Glomerular endothelial cell (primary cell): ENCODE measurements at places on chromosomes 13 and 19. TPM values are rescaled to one million over a fixed set of nuclear protein-coding genes. Genes with fewer than 3 reads are reported as not detected.

Gene OSCAR
- not detected in 2 replicates for total RNA-seq

Gene CRB3
- 0.34 TPM in 1 of 2 replicates, not detected in the other for total RNA-seq

Gene STK11
- 61.8 and 77.7 TPM in 2 replicates for total RNA-seq

Gene CD37
- total RNA-seq = not detected in 2 replicates

Gene PODNL1
- 0.18 and 1.3 TPM in 2 replicates for total RNA-seq

Gene FIZ1
- 4.4 and 4.7 TPM in 2 replicates for total RNA-seq

Gene SELENOV
- not detected in 2 replicates for total RNA-seq

Gene SGCG
- total RNA-seq = not detected in 2 replicates

Gene C19orf47
- total RNA-seq = 6.9 and 13.1 TPM in 2 replicates

Gene LSM14A
- total RNA-seq = 69.4 and 86.3 TPM in 2 replicates

Gene EPSTI1
- 3.4 and 17.9 TPM in 2 replicates for total RNA-seq

Gene IER2
- total RNA-seq = 87.8 and 135 TPM in 2 replicates

Gene IL17D
- total RNA-seq = 10.6 and 13.6 TPM in 2 replicates

Gene ATP4B
- 0.58 TPM in 1 of 2 replicates, not detected in the other for total RNA-seq

Gene RGL3
- not detected in 2 replicates for total RNA-seq

Gene C5AR1
- not detected in 2 replicates for total RNA-seq

Gene RNF6
- 23.7 and 26.5 TPM in 2 replicates for total RNA-seq

Gene CGB8
- total RNA-seq = not detected in 2 replicates

Gene ZNF414
- 17.0 and 23.0 TPM in 2 replicates for total RNA-seq

Gene U2AF1L4
- 5.6 and 8.7 TPM in 2 replicates for total RNA-seq

Gene FFAR3
- total RNA-seq = not detected in 2 replicates

Gene ZNF100
- 4.3 and 4.9 TPM in 2 replicates for total RNA-seq

Gene ZNF8
- total RNA-seq = 7.3 and 8.6 TPM in 2 replicates

Gene USP12
- total RNA-seq = 25.1 and 30.9 TPM in 2 replicates

Gene KLK6
- not detected in 2 replicates for total RNA-seq

Gene FLT1
- total RNA-seq = 111 and 156 TPM in 2 replicates

Gene SSC5D
- total RNA-seq = 2.4 and 2.9 TPM in 2 replicates

Gene KLK4
- total RNA-seq = not detected in 2 replicates

Gene SLC25A42
- total RNA-seq = 6.1 and 6.8 TPM in 2 replicates

Gene RFX2
- 5.3 and 7.9 TPM in 2 replicates for total RNA-seq

Gene CNMD
- not detected in 2 replicates for total RNA-seq

Gene PRSS57
- total RNA-seq = 2.2 TPM in 1 of 2 replicates, not detected in the other

Gene TMEM255B
- total RNA-seq = 64.3 and 79.0 TPM in 2 replicates

Gene FKBP8
- total RNA-seq = 297 and 321 TPM in 2 replicates

Gene ZNF583
- total RNA-seq = 1.9 and 6.4 TPM in 2 replicates

Gene CYP2A7
- not detected in 2 replicates for total RNA-seq
